ENCODE measurements at places on chromosomes 4 and X.

GRCh38 chrX:155888139-155888538 is 7.0 kb downstream of the VAMP7 start:
- DNase-seq: no peak

- no peak for DNase-seq
These were observed 21.8 kb downstream of the NLGN3 start for GRCh38 chrX:71166461-71166860.

DNA sequence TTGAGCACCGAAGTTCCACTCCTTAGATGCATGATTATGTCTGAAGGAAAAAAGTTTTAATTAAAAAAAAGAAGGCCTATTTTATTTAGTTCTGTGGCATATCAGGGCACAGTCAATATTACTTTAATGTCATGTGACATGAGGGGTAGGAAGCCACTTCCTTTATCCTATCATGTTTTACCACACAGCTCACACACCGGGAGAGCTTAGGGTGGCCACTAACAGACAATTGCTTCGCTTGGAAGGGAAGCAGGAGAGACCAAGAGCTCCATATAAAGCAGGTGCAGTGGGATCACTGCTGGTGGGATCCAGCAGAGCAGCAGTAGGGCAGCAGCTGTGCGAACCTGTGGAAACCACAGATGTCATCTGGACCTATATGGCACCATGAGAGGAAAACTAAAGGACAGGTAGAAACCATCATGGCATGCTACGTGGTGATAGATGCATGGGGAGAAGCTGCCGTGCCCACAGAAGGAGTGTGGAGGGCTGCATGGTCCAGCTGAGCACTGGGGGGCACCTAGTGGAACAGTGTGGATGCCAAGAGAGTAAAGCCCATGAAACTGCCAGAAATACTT is 52.0 kb downstream of the DTHD1 start:
- no peak for DNase-seq

DNA sequence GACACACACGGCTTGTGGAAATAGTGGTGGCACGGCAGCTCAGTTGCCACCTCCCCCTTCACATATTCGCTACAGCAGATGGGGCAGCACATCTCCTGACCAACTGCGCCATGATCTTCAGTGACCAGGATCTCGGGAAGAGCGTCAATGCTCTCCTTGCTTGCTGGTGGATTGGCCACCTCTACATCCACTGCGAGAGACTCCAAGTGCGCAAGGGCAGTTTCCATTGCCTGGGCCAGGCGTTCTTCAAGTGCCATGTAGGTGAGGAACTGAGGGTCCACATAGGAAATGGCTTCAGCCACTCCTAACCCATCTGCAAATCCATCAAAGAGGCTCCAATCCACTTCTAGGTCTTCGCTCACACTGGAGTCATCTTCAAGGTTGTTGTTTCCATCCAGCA is 3.9 kb downstream of the PJA1 start:
- no peak for DNase-seq

GRCh38 chrX:13764281-13764680 is 29.7 kb downstream of the OFD1 start:
- no peak for DNase-seq

DNA sequence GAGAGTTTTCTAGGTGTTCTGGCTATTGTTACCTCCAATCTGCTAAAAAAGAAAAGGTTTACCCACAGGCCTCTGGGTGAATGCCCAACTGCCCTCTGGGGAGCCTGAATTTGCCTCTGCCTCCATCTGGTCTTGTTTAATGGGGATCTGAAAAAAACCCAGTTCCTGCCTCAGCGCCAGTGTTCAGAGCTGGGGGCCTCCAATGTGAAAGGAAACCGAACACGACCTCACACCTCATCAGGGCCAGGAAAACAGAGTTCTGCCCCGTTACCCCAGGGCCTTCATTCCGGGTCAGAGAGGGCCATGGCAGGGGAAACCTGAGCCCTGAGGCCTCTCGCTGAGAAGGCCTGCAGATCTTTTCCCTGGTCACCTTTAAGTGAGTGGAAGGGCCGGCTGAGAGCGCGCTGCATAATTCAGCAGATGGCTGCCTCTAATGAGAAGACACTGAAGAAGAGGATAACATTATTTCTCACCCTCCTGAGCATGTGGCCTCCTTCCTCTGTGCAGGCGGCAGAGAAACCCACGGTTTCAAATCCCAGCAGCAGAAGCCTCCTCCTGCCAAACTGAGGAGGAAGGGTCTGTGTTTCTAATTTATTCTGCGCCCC is 6.8 kb downstream of the SEPTIN6 start:
- DNase-seq: no peak

DNA sequence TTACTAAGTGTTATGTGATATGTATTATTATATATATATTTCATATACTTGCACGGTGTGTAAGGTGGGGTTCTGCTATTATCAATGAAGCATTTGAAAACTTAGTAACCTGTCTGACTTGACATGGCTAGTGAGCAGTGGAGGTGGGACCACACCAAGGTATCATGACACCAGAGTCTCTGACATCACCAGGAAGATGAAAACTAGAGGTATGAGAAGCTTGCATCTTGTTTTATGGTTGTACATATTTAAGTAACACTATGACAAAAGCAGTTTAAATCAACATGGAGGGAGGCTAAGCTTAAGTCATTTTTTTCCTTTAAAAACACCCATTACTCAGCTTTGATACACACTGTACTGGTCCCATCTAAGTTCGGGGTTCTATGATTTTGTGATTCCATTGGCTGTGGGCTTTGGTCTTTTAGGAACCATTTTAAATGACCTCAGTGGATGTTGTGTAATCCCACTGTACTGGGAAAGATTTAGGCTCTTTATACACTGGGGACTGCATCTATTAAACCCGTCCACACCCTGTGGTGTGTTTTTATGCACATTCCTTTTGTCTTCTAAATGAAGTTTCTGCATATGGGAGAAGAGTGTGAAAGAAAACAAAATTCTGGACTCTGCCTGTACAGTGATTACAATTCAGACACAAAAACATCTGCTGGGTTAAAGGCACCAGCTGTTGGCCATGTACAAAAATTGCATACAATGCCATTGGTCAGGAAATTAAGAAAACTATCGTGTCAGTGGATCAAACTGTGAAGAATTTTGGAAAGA is 570.6 kb downstream of the SPRY1 start:
- no peak for DNase-seq

- no peak for DNase-seq
These were observed 216.2 kb downstream of the HS6ST2 start for GRCh38 chrX:132742246-132742645.

Data from activated naive CD8-positive, alpha-beta T cell treated with anti-CD3 and anti-CD28 coated beads, Interleukin-2, amount 50 U/mL, for 16 hours (primary cell).